NCI-H2171 treated with DMSO at 0.1 percent for 48 hours (cell line): ENCODE measurements at places on chromosomes 12 and 14.

DNA sequence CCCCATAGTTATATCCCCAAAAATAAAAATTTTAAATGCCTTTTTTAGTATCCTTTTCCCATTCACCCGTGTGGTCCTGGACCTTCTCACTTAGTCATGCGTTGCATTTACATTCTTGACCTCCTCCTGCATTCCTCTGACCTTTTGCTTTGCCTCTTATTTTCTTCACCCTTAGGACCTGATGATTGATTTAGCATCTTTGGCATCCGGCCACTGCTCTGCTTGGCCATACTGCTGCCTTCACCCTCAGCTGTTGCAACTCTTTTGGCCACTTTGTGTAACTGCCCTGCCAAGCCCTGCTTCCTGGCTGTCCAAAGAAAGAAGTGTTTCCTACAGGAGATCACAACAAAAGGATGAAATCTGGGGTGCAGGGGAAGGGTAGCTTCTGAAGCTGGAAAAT is 48.8 kb upstream of the SLC38A4 start:
- no peak for DNase-seq

GRCh38 chr12:119825262-119825661 is 51.9 kb downstream of the CIT start:
- DNase-seq = no peak

GRCh38 chr14:103512701-103513611 is 9.7 kb downstream of the CKB start:
- peak; percentile 100 for DNase-seq

- no peak for DNase-seq
Measured at GRCh38 chr12:40253936-40254335, 29.1 kb downstream of the LRRK2 start.

DNA sequence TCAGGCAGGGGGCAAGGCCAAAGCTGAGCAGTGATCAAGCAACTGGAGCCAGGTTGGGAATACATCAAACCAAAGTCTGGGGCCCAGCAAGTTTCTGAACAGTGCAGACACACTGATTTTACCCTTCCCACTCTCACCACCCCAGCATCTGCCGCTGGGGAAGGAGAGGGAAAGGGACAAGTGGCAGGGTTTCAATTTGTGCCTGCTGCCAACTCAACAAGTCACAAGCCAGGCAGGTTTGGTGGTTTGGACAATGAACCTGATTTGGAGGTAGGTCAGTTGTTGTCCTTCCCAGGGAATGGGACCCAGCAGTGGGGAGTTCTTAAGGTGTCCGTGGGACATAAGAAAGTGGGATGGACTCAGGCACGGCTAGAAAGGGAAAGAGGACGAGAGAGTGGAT is 151.9 kb upstream of the NOS1 start:
- peak; percentile 36 for DNase-seq

- DNase-seq = no peak
Measured at GRCh38 chr14:53532853-53533252, 379.7 kb upstream of the DDHD1 start.

DNA sequence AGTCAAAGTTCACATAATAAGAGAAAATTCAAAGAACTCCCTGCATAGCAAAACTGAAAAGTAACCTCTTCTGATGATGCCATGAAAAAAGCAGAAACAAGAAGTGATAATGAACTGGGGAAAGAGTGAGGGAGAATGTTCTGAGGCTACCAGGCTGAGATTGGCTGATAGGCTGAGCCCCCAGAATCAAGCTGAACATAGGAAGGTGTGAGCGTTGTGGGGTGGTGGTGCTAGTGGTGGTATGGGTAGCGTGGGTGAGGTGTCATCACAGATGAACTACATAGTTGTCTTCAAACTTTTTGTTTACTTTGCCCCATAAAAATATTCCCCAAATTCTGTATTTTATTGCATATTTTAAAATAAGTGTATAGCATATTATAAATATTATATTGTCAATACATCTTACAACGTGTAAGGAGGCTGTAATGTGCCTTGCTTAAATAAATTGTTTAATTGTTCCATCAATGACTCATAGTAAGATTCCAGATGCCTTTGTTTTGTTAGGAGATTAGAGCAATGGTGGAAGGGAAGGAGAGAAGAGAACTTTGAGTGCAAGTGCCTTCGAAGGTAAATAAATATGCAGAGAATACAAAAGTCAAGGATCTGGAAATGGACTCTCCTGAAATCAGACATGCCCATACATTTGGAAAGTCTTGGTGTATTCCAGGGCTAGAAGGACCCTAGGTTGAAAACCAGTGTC is 15.8 kb upstream of the CFAP54 start:
- no peak for DNase-seq

DNA sequence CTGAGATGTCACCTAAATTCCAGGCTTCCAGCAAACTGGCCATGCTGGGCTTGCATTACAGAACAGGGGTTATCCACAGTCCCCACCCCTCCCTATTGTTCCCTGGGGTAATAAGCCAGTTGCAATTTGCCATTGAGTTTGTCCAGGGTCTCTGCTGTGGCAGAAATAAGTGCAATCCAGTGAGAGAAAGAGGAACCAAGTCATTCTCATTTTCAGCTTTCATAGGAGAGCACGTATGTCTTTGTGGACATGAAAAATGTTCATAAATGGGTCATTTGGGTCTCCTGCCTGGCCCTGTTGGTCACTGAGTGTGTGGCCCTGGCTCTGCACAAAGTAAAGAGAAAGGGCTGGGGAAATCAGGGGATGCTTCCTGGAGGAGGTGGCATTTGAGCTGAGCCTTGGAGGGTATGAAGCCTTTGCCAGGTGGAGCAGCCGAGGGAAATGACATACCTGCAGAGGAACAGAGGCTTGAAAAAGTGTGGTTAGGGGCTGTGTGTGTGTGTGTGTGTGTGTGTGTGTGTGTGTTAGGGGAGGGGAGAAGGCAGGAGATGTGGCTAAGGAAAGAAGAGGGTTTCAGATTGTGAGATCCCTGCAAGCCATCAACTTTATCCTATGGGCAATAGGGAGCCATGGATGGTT is 29.3 kb downstream of the CMKLR1 start:
- DNase-seq = no peak

DNA sequence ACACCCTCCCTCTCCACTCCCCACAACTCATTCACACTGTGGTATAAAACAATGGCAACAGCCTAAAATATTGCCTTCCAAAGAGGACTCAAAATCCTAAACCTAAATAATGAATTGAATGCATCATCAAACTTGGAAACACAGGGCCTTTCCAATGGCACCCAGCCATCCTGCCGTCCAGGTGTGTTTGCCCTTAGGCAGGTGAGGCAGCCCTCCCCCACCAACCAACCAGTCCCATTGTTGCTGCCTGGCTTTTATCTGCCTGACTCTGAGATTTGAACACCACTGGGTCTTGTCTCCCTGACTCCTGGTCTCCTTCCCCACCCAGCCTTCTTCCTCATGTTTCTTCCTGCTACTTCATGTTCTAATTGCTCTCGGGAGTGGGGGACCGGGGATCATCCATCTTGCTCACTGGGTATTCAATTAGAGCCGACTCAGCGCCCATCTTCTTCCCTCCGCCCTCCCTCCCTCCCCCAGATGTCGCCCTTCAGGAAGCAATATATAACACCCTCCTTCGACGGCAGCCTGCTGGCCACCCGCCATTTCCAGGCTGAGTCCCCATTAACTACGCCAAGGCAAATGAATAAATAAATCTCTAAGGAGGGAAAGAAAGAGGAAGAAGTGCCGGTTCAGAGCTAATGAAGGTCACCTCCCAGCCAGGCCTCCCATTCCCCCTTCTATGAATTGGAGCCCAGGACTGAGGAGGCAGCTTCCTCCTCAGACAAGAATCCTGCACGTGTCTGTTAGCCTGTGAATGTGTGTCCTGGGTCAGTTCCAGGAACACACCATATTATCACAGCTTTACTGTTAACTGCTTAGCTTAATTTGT is 36.3 kb upstream of the NTF3 start:
- DNase-seq = no peak

DNA sequence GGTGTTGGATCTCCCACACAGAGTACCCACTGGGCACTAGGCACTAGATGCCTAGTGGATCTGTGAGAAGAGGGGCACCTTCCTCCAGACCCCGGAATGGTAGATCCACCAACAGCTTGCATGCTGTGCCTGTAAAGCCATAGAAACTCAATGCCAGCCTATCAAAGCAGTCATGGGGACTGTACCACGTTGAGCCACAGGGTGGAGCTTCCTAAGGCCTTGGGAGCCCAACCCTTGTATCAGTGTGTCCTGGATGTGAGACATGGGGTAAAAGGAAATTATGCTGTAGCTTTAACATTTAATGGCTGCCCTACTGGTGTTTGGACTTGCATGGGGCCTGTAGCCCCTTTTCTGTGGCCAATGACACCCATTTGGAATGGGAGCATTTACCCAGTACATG is 1024.9 kb downstream of the TMEM121 start:
- no peak for DNase-seq
